ENCODE measurements at places on chromosomes 13 and 19.

GRCh38 chr13:87403748-87404432, 267.3 kb upstream of the SLITRK5 start:
- H3K4me3 ChIP-seq: no peak overlapping the region
- no peaks in the 10 kb centered on the region for H3K4me1 ChIP-seq
- no peaks in the 10 kb centered on the region for H3K27me3 ChIP-seq
- no peak for DNase-seq
- no peaks in the 10 kb centered on the region for H3K36me3 ChIP-seq
- no peak overlapping the region for H3K27ac ChIP-seq

- H3K4me1 ChIP-seq: no peaks in the 10 kb centered on the region
- H3K36me3 ChIP-seq: no peaks in the 10 kb centered on the region
- H3K27ac ChIP-seq: no peak overlapping the region
- no peak for DNase-seq
Measured at GRCh38 chr19:31491242-31491641, 142.0 kb upstream of the TSHZ3 start.

DNA sequence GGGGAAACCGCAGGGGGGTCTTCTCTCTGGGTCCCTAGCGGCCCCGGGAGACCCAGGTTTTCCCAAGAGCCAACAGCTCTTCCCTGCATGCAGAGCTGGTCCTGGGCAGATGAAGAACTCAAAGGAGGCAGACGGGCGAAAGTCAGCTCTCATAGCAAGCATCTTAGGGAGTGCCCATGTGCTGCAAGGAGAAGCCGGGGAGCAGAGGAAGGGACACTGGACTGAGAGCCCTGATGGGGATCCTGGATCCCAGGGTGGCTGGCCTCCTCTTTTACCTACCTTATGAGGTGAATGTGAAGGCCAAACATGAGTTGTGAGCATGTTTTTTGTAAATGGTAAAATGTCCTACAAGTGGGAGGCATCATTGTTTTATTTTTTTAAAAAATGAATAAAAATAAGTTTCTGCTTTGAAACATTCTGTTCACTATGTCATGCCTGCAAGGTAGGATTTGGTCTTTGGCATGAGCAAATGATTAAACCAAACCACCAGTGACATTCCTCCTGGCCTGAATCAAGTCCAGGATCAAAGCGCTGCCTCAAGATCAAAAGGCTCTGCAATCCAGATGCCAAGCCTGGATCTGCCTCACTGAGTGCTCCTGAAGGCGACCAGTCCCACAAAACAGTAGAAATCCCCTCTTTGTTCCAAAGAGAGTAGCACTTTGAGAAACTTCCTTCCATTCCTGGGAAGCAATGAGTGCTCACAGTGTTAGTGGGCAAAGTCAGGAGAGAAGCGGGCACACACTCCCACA, 92.2 kb upstream of the SERP2 start:
- H3K27me3 ChIP-seq: peaks cover 31% of the 10 kb centered on the region
- DNase-seq: no peak
- no peak overlapping the region for H3K4me3 ChIP-seq
- H3K4me1 ChIP-seq: peaks cover 3% of the 10 kb centered on the region

DNA sequence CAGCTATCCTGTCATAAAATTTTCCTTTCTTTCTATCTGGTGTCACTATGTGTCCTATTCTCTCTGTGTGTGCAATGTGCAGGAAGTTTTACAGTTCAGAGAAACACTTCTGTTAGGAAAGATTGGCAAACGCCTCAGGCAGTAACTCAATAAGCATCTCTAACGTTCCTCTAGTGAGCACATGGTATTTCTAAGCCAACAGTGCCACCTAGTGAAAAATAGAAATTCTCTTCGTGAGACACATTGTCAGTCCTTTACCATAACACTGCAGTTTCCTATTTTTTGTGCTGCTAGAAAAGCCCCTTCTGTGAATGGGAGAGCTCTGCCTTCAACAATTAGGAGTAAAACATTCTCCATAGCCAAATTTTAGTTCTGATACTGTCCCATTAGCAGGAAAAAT, 50.7 kb downstream of the ZNF723 start:
- no peak overlapping the region for H3K4me3 ChIP-seq
- no peaks in the 10 kb centered on the region for H3K4me1 ChIP-seq
- no peak overlapping the region for H3K27ac ChIP-seq
- H3K36me3 ChIP-seq: no peaks in the 10 kb centered on the region
- no peak for DNase-seq

GRCh38 chr13:31605076-31605860, 134.1 kb upstream of the RXFP2 start:
- no peaks in the 10 kb centered on the region for H3K4me1 ChIP-seq
- H3K4me3 ChIP-seq: no peak overlapping the region
- no peak overlapping the region for H3K27ac ChIP-seq
- no peaks in the 10 kb centered on the region for H3K27me3 ChIP-seq
- no peaks in the 10 kb centered on the region for H3K36me3 ChIP-seq
- DNase-seq: no peak
